ENCODE measurements at places on chromosomes 7 and 10.
A peak's percentile ranks its signal among the peaks of the same experiment; 100 is the strongest.

DNA sequence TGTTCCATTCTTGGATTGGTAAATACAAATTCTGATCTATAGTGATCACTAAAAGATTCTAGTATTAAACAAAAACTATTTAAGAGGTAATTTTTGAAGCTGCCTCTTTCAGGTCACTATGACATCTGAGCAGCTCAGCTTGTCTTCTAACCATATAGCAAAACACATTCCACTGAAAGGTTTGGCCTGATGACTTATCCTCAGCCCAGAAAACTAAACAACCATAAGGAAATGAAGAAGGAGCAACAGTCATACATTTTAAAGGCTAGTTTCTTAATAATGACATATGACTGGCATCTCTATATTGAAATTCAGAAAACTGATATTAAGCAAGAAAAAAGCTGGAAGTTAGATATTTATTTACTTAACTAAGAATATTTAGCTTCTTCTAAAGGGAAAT lies 24.6 kb downstream of the NT5C2 start:
- no peak for DNase-seq

GRCh38 chr10:45660876-45661411 lies 11.6 kb downstream of the ZFAND4 start:
- DNase-seq: peak; percentile 57

GRCh38 chr7:94453898-94454297 lies 55.7 kb upstream of the CASD1 start:
- no peak for DNase-seq

DNA sequence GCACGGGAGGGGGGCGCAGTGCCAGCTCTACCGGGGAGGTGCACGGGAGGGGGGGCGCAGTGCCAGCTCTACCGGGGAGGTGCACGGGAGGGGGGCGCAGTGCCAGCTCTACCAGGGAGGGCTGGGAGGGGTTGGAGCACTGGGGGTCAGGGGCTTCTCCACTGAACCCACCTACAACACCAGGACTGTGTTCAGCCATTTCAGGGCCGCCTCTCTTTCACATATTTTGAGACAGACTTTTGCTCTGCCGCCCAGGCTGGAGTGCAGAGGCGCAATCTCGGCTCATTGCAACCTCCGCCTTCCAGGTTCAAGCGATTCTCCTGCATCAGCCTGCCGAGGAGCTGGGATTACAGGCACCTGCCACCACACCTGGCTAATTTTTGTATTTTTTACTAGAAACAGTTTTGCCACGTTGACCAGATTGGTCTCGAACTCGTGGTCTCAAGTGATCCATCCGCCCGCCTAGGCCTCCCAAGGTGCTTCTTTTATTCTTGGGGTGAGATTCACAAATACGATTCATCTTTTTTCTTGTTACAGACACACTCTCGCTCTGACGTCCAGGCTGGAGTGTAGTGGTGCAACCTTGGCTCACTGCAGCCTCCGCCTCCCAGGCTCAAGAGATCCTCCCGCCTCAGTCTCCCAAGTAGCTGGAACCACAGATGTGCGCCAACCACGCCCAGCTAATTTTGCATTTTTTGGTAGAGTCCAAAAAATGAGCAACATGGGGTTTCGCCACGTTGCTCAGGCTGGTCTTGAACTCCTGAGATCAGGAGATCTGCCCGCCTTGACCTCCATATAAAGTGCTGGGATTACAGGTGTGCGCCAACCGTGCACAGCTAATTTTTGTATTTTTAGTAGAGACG lies 37.0 kb downstream of the ADAP1 start:
- DNase-seq: no peak

DNA sequence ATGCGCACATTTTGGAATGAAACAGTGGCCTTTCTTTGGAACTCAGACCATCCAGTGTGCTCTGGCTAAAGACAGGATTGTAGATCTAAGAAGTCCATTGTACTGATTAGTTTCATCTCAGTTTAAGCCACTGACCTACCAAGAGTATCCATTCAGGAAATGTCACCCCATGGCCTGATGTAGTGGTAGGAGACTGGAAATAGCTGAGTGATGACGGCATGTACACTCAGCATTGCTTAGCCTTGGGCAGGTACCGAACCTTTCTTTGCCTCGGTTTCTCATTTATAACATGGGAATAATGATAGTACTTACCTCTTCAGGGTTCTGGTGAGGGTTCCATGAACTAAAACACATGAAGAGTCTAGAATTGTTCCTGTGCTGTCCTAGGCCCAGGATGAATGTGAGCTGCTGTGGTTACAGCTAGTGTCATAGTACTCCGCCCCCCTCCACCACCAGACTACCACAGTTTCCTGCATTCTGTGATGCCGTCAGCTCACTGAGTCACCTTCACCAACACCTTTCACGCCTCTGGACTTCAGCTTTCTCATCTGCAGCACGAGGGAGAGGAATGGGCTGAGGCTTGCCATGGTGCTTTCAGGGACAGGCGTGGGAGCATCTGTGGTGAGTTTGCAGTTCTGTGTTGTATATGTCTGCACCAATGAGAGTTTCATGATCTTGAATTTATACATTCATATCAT lies 484.0 kb upstream of the GALNT17 start:
- no peak for DNase-seq

GRCh38 chr10:6136215-6137201 lies 47.7 kb downstream of the RBM17 start:
- no peak for DNase-seq

- no peak for DNase-seq
These were observed 384.4 kb downstream of the PARD3 start for GRCh38 chr10:34430685-34431084.

GRCh38 chr10:680745-681144 lies 8.7 kb downstream of the DIP2C start:
- DNase-seq: no peak

DNA sequence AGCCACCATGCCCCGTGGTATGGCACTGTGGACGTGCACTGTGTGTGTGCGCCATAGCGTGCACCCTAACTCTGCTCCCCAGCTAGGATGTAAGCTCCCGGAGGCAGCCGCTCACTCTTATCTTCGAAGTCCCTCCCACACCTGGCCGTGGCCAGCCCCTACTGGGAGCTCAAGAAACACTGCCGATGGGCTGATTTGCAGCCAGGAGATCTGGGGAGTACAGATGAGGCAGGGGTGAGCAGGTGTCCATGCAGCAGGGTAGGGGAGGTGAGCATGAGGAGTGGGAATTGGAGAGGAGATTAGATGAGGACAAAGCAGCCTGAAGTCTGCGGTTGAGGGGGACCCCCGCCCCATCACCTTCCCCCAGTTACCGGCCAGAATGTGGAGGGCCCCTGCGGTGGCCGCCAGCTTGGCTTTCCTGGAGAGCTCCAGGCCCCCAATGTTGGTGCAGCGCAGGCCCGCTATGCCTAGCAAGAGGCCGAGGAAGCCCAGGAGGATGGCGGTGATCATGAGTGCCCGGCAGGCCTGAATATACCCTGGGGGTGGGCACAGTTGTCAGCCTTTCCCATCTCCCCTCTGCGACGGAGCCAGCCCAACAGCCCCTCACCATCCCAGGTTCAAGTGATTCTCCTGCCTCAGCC lies 3.6 kb downstream of the CLDN15 start:
- DNase-seq: no peak

- no peak for DNase-seq
These were observed 205.5 kb upstream of the LRRN3 start for GRCh38 chr7:110885474-110885873.

DNA sequence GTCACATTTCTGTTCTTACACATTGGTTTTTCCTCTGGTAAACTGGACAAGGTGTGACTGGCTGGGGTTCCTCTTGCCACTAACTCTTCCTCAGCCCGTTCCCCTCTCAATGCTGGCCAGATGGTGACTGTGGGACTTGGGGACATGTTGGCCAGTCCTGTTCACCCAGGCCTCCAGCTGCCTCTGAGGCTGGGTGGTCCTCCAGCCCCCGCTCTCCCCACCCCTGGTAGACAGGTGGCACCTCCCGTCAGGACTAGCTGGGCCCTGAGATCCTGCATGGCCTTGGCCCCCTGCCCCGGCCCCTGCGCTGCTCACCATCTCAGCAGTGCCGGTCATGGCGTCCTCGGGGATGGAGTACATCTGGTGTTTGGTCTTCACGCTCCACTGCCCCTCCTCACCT lies 10.8 kb upstream of the MYL7 start:
- peak; percentile 32 for DNase-seq

DNA sequence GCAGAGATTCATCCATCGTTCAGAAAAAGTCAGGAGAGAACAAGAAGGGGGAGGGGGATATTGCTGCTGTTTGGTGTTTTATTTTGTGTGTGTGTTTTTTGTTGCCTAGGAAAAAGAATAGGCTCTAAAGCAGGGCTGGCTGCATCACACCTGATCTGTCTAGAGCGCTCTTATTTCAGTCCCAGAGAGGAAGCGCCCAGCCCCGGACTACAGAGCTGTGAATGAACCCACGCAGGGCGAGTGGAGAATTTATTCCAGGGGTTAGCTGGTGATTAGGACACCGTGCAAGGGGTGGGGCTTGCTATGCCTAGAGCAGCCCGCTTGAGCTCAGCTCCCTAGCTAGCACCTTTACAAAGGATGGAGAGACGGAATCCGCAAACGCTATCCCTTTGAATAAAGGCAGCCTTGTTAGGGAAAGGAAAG lies 621 bp upstream of the FAM13C start:
- peak; percentile 81 for DNase-seq

DNA sequence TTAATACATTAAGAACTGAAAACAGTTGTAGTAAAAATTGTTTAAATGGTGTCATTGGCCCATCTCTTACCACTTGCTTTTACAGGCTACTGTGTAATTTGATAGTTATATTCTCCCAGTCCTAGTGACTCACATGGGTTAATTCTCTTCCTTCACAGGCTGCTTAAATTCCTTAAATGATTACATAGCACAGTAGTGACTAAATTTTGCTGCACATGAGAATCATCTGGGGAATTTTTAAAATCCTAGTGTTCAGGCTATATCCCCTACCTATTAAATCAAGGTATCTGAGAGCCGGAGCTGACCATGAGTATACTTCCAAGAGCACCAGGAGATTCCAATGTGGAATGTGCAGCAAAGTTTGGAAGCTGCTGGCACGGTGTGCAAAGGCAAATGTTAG lies 45.3 kb upstream of the ZNF800 start:
- no peak for DNase-seq

- DNase-seq: peak; percentile 72
These were observed 844 bp downstream of the NRF1 start for GRCh38 chr7:129612112-129613015.

- DNase-seq: no peak
These were observed 9.4 kb downstream of the LIMK1 start for GRCh38 chr7:74092964-74093471.

DNA sequence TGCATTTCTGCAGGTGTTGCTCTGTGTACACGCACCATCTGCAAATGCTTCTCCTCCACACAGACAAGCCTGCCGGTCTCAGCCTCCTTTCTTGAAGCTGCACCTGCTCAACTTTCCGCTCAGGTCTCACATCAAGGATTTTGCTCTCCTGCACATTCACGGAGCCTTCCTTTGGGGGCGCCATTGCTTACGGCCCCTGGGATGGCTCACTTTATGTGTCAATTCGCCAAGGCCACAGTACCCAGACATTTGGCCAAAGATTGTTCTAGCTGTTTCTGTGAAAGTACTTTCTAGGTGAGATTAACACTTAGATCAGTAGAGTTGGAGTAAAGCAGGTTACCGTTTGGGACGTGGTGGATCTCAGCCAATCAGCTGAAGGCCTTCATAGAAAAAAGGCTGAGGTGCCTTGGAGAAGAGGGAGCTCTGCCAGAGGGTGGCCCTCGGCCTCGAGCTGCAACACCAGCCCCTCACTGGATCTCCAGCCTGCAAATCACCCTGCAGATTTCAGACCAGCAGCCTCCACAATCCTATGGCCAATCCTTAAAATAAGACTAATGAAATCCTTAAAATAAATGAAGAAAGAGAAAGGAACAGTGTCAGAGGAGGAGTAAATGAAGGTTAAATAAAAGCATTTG lies 39.9 kb upstream of the PPP2R2D start:
- peak; percentile 68 for DNase-seq

DNA sequence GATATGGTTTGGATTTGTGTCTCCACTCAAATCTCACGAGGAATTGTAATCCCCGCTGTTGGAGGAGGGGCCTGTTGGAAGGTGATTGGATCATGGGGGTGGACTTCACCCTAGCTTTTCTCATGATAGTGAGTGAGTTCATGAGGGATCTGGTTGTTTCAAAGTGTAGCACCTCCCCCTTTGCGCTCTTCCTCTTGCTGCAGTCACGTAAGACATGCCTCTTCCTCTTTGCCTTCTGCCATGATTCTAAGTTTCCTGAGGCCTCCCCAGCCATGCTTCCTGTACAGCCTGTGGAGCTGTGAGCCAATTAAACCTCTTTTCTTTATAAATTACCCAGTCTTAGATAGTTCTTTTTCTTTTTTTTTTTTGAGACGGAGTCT lies 17.1 kb downstream of the CDNF start:
- no peak for DNase-seq

- no peak for DNase-seq
These were observed 154.0 kb downstream of the SGMS1 start for GRCh38 chr10:50469778-50470193.

DNA sequence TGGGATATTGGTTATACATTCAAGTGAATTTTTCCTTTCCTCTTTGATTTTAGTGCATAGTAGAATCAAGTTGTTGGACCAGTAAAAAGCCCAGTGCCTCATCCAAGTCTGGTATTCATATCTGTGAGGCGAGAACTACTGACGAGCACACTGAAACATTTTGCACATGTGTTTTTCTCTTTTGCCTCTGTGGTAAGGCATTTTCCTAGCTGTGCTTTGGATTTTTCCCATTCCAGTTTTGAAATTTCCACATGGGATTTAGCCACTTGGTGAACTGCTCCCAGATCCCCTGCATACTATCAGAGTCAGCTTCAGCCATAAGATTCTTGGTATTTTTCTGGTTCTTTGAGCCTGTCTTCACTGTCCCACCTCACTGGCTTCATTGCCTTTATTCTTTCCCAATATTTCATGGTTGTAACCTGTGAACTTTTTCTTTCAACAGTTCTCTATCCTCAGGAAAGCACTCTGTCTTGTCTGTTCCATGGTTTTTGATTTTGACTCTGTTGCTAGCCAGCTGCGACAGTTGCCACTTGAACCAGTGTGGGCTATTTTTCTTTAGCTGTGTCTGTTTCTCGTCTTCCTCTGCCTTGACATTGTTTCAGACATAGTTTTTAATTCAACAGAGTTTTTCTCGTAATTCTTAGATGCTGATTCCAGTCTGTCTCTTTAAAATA lies 239.0 kb downstream of the REEP3 start:
- DNase-seq: no peak

DNA sequence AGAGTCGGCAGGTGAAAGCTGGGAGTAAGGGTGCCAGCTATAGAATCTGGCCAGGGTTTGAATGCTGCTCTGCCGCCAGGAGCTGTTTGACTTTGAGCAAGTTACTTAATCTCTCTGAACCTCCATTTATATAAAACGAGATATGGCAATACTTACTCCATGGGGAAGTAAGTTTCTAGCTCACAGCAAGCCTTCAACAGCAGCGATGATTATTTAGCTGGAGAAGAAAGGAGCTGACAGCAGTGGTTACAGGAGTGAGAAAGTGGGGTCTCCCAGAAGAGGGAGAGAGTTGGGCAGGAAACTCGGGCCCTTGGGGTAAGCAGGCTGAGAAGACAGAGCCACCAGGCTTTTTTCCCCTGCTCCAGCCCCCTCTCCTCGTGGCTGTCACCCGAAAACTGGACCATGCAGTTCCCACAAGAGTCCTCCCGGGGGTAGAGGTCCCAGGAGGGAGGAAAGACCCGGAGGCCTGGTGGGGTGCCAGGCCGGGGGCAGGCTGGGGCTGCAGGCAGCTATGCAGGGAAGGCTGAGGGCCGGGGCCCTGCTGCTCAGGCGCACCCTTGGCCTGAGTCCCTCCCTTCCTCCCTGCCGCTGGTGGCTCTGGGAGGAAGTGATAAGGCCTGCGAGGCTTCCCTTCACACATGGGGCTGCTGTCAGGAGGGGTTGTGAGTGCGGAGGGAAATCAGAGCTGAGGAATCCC lies 3.5 kb downstream of the NOS3 start:
- peak; percentile 67 for DNase-seq

- DNase-seq: no peak
These were observed 76.5 kb downstream of the CHST15 start for GRCh38 chr10:124016804-124017375.
